ENCODE measurements at places on chromosomes 3 and 15. TPM values are rescaled to one million over a fixed set of nuclear protein-coding genes. Genes with fewer than 3 reads are reported as not detected.

Gene IL17RD
- 0.02 TPM for total RNA-seq

Gene DHFR2
- 8.1 TPM for total RNA-seq

Gene SPPL2A
- 78.3 TPM for total RNA-seq

Gene PAQR5
- not detected for total RNA-seq

Gene ANO10
- total RNA-seq = 13.9 TPM

Gene CCDC50
- total RNA-seq = 124 TPM

Gene CLDN16
- not detected for total RNA-seq

- no peak for DNase-seq
Observed at GRCh38 chr3:152113413-152113812, 155.3 kb upstream of the MBNL1 start.

DNA sequence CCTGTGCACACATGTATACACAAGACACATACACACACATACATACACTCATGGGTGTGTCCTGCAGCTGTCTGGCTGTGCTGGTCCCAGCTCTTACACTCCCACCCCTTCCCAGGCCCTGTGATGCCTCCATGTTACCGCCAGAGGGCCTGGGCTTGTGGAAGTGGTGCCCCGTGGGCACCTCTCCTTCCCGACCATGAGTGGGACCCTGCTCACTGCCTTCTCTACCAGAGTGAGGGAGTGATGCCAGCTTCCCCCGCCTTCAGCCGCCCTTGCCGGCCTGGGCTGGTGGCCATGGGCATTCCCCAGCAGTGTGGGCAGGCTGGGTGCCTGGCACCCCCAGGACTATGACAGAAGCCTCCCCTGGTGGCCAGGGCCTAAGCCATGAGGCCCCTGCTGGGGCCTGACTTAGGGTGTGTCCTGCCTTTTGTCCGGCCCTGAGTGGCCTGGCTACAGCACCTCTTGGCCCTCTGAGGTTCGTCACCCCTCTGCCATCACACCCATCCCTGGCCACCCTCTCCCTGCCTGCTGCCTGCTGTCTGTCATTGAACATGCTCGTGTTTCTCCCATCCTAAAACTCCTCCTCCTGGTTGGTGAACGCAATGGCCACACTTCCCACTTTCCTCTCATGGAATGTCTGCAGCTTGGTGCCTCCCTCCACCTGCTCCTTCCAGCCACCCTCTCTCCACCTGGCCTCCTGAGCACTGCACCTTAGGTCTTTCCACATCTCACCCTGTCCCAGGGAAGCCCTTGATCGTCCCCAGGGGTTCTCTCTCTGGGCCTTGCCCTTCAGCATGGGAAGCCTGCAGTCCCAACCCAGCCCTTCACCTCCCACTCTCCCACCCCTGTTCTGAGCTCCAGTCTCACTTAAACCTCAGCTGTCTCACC, 14.6 kb downstream of the HDAC11 start:
- peak; percentile 41 for DNase-seq

- no peak for DNase-seq
Observed at GRCh38 chr3:96450699-96451098, 363.7 kb upstream of the EPHA6 start.

DNA sequence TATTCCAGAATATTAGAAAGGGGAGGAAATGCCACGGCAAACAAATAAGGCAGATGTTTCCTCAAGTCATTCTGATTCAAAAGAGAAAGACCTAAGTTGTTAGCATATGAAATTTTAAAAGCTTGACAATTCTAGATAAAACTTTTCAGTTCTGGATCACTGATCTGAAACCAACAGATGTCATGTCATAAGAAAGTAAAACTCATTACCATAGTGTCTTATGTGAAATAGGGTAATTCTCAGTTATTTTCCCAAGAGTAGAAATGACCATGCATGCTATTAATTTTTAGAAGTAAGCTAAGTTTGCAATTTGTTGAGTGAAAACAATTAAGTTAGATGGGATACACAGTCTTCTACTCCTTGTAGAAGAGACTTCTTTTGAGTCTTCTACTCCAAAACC, 630.3 kb downstream of the NAALADL2 start:
- no peak for DNase-seq

DNA sequence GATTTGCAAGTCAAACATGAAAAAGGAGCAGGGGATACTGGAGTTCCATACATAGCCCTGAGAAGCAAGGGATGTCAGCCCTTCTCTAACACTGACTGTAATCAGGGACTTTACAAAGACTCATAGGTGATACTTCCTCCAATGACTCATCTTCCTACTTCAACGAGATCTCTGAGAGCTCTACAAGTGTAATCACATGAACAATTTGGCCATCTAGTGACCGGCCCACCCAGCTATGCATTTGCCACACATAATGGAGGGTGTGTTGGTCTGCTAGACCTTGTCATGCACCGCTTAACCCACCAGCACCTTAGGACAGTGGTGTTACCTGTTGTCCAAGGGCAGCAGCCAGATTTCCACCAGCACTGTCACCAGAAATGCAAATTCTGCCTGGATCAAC, 75.3 kb downstream of the NCEH1 start:
- no peak for DNase-seq

- peak; percentile 8 for DNase-seq
Observed at GRCh38 chr15:60520013-60520824, 41.3 kb upstream of the ICE2 start.

- no peak for DNase-seq
Observed at GRCh38 chr3:191425322-191425734, 35.6 kb upstream of the PYDC2 start.

- no peak for DNase-seq
Observed at GRCh38 chr15:77495838-77496596, 75.3 kb downstream of the HMG20A start.

GRCh38 chr15:52148403-52148802, 35.8 kb upstream of the BCL2L10 start:
- no peak for DNase-seq

DNA sequence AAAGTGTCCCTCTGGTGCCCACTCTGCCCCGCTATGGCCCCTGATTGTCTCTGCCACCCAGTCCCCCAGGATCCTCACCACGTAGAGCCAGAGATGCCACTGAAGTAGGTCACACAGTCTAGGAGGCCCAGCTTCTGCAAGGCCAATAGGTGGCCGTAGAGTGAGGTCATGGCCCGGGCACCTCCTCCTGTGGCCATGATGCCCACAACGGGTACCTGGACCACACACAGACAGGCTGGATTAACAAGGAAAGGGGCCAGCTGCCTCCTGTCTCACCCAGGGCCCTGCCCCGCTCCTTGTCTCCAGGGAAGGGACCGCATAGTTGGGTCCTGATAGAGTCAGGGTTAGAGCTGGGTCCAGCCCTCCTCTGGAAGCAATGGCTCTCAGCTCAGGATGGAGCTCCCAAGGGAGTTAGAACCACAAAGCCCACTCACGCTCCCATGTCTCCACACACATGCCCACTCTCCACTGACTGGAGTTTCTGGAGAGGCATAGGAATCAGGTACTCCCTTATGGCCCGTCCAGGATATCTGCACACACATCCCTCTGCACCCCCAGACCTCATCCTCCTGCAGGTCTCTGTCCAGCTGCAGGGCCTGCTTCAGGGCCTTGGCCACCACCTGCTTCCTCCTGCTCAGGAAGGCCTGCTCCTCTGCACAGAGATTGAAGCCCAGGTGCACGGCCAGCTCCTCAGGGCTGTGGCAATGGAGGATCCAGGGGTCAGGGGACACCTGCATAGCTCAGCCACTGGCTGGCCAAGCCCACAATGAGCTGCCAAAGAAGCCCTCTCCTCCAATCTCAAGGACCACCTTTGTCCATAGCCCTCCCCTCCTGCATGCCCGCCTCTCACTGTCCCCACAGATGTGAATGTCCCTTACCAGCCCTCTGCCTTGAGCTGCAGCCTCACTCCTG, 13.2 kb downstream of the PLA2G4D start:
- peak; percentile 4 for DNase-seq

GRCh38 chr15:39511916-39512260, 69.0 kb upstream of the THBS1 start:
- DNase-seq = no peak

GRCh38 chr15:56492791-56493555, 28.0 kb upstream of the MNS1 start:
- no peak for DNase-seq

DNA sequence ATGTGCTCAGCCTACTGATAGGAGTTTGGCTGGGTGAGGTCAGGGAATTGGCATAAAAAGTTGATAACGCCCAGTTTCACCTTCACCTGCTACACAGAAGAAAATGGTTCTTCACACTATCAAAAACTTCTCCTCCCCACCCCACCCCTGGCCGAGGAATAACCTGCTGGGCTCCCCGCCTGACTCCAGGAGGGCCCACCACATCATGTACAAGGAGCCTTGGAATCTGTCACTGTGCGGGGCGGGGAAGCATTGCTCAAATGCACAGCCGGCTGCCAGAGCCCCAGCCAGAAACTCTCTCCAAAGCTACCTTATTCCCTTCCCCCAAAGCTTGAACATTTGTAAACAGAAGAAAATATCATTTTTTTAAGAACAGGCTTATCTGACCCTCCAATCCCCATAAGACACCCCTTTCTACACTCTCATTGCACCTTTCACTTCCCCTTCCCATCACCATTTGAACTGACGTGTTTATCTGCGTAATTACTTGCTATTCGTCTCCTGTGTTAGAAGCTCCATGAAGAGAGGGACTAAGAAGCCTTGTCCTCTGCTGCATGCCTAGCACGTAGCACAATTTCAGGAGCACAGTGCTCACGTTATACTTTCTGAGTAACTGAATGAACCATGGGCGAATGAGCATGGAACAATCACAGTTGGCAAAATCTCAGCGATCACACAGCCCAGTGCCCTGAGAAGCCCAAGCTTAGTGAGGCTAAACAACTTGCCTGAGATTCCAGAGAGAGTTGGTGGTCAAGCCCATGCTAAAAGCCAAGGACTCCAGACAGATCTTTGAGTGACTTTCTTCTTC, 82.9 kb downstream of the HES1 start:
- DNase-seq = peak; percentile 55

DNA sequence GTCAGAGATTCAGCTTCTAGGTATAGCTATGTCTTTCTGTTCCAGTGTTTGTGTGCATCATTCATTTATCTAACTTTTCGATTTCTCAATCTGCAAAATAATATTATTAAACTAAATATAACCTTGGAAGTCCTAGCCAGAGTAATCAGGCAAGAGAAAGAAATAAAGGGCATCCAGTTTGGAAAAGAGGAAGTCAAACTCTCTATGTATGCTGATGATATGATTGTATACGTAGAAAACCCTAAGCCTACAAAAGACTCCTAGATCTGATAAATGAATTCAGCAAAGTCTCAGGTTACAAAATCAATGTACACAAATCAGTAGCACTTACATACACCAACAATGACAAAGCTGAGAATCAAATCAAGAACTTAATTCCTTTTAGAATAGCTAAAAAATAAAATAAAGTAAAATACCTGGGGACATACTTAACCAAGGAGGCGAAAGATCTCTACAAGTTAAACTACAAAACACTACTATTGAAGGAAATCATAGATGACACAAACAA, 718.2 kb downstream of the NTRK3 start:
- DNase-seq = no peak

GRCh38 chr15:79078003-79078402, 12.6 kb downstream of the RASGRF1 start:
- no peak for DNase-seq

DNA sequence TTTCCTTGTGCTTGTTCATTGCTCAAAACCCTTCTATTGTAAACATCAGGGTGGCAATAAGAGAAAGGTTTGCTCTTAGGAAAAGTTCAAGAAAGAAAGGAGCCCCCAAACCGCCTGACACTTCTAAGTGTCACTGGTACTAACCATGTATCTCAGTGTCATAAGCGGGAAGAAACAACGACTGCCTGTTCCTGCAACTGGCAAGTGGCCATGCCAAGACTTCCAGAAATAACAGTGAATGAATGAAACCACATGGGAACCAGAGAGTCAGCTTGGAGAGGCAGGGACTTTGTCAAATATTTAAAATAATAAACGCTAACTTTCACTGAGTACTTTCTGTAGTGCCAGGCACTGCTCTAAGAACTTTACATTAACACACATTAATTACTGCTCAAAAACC, 1.1 kb downstream of the PLSCR2 start:
- DNase-seq = peak; percentile 5

DNA sequence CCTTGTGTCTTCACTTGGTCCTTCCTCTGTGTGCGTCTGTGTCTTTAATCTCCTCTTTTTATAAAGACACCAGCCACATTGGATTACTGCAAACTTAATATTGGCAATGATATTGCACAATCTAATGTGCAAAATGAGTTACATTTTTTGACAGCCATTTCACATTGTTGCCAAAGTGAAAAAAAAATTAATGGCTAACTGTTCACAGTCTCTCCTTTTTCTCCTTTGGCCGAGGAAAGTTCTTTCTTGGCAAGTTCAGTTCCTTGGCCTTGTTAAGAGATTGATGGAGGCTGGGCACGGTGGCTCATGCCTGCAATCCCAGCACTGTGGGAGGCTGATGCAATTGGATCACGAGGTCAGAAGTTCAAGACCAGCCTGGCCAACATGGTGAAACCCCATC, 62.2 kb upstream of the ZNF280D start:
- no peak for DNase-seq

DNA sequence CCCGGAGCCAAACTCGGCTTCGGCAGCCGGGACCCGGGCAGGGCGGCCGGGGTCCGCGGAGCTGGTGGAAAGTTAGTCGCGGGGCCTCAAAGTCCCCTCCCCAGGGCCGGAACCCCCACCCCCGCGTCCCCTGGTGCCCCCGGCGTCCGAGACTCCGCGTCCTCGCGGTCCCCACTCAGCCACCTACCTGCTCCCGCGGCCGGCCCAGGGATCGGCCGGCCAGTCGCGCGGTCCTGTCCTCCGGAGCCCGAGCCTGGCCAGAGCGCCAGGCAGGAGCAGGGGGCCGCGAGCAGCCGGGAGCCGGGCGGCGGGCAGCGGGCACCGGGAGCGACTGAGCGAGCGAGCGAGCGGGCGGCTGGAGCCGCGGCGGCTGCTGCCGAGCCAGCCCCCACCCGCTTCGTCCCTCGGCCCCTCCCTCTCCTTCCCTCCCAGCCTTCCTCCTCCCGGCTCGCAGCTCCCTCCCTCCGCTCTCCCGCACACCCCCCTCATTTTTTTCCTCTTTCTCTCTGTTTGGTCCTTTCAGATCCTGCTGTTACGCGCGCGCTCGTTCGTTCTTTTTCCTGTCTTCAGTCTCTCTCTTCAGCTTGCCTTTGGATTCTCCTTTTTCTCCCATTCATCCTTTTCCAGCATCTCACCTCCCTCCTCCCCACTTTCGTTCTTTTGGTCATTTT, at the start of gene MEGF11:
TSS of gene MEGF11 (minus strand) at position 333 of the 671 bp plus-strand sequence. CDS start 125,347 bp downstream, outside the sequence.
- no peak for DNase-seq

DNA sequence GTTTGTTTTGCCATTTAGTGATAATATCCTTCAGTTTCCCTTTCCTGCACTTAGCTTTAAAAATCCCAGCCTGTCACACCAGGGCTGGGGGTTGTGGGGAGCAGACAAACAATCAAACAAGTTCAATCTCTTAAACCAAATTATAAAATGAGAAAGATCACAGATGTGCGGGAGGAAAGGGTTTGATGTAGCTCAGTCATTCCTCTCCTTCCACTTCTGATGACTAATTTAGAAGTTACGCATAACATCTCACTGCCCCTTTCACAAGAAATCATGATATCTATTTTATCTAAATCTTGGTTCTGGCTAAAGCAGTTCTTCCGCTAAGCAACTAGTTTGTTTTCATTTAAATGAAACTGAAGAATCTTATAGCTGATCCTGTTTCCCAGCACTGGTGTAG, 34.1 kb upstream of the ATG7 start:
- no peak for DNase-seq

- DNase-seq = no peak
Observed at GRCh38 chr3:66603151-66603611, 102.4 kb upstream of the LRIG1 start.
